Aorta (tissue), 5 donors: ENCODE measurements at places on chromosomes 16 and 17. TPM values are rescaled to one million over a fixed set of nuclear protein-coding genes. Genes with fewer than 3 reads are reported as not detected.

- DNase-seq: no peak
- H3K27me3 ChIP-seq: no peaks in the 10 kb centered on the region
- no peak overlapping the region for H3K4me3 ChIP-seq
- H3K27ac ChIP-seq: no peak overlapping the region
Measured at GRCh38 chr16:50235581-50235980, 30.8 kb upstream of the ADCY7 start.

DNA sequence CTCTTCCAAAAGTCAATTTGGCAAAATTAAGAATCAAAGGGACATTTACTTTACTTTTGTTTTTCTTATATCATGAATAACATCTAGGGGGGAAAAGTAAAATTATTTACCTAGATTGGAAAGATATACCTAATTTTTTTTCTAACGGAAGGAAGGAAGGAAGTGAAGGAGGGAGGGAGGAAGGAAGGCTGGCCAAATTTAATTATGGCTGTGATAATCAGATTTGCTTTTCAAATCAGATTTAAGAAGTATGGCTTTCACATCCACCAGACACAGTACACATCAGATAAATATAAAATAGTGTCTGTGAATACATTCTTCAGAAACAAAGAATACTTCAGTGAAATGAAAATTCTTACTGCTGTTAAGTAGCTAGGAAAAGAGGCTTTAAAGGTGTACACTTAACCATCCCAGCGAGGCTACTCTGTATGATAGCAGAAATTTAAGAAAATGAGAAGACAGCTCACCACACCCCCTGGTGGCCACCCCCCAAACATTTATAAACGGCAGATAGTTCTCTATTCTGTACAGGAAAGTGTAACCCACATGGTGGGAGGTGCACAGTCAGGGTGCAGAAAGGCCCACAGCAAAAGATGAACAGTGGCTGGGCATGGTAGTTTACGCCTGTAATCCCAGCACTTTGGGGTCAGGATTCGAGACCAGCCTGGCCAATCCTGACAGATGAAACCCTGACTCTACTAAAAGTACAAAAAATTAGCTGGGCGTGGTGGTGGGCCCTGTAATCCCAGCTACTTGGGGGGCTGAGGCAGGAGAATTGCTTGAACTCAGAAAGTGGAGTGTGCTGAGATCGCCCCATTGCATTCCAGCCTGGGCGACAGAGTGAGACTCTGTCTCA, 150.8 kb downstream of the SSH2 start:
- H3K4me1 ChIP-seq: no peaks in the 10 kb centered on the region
- peak; percentile 79 for DNase-seq
- no peak overlapping the region for H3K27ac ChIP-seq
- H3K36me3 ChIP-seq: no peaks in the 10 kb centered on the region
- H3K27me3 ChIP-seq: no peaks in the 10 kb centered on the region

GRCh38 chr16:86029131-86029741, 130.3 kb downstream of the IRF8 start:
- no peaks in the 10 kb centered on the region for H3K27me3 ChIP-seq
- no peak overlapping the region for H3K4me3 ChIP-seq
- DNase-seq: peak; percentile 64

DNA sequence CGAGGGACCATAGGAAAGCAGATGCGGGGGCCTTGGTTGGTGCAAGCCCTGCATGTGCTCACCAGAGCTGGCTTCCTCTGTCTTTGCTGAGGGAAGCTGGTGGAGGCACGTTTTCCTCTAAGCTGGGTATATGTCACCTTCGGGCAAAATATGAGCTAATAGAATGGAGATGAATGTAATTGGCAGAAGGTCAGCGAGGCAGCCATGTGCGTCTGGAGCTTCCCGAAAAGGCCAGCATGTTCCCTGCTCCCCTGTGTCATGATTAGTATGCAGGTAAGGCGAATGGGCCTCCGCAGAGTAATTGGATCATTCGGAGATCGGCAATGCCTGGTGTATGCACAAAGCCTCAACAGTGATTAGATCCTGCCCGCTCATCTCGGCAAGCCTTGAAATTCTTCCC, 806.2 kb upstream of the EEF2KMT start:
- no peaks in the 10 kb centered on the region for H3K27me3 ChIP-seq
- H3K36me3 ChIP-seq: no peaks in the 10 kb centered on the region
- no peak overlapping the region for H3K4me3 ChIP-seq
- no peak for DNase-seq

DNA sequence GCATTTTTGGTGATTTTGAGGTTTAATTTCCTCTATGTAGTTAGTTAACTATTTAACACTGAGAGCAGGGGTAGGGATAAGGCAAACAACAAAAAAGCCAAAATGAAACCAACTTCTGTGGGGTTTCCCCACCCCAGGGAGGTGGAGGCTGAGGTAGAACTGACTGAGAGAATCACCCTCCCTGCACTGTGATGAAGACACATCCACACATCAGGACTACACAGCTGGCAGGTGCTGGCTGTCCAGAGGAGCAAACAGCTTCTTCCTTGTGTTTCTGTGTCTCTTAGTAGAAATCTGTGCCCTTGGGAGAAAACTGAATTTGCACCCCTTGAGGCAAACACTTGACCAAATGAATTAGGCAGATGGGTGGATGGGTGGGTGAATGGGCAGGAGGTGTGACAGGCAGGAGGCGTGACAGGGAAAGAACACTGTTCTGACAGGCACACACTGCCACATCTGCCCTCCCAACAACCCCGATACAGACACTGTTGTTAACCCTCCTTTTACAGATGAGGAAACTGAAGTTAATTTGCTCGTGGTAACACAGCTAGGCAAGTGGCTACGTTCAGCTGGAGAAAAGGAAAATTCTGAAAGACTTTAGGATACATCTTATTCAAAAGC, 62.9 kb upstream of the AMZ2 start:
- H3K4me1 ChIP-seq: no peaks in the 10 kb centered on the region
- no peak overlapping the region for H3K27ac ChIP-seq
- DNase-seq: no peak
- H3K27me3 ChIP-seq: no peaks in the 10 kb centered on the region

DNA sequence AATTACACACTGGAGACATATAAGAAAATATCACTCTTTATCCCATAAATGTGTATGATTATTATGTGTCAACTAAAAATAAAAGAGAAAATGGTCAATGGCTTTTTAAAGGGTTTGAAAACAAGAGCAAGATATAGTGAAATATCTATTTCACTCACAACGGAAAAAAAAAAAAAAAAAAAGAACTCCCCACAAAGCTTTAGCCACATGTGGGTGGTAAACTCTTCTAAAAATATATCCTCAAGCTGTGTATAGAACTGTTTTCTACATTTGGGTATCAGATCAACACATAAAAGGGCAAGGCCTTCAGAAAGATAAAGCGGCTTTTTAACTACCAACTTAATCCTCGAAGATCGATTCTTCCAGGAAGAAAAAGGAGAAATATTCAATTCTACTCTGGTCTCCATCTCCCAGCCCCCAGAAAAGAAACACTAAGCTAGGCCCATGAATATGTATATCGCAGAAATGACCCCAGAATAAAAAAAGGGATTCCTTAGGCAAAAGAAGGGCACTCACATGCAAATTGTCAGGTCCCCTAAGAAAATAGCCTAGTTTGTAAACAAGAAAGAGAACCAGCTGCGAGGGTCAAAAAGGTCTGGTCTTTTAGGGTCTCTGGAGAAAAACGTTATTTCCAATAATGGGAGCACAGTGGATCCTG, 4.4 kb downstream of the LITAF start:
- no peak for DNase-seq
- H3K27me3 ChIP-seq: no peaks in the 10 kb centered on the region
- no peak overlapping the region for H3K4me3 ChIP-seq
- no peak overlapping the region for H3K27ac ChIP-seq
- no peaks in the 10 kb centered on the region for H3K4me1 ChIP-seq

GRCh38 chr16:77850636-77851333, 62.4 kb downstream of the VAT1L start:
- H3K4me1 ChIP-seq: no peaks in the 10 kb centered on the region
- H3K27ac ChIP-seq: no peak overlapping the region
- no peaks in the 10 kb centered on the region for H3K27me3 ChIP-seq
- no peak for DNase-seq
- no peak overlapping the region for H3K4me3 ChIP-seq

DNA sequence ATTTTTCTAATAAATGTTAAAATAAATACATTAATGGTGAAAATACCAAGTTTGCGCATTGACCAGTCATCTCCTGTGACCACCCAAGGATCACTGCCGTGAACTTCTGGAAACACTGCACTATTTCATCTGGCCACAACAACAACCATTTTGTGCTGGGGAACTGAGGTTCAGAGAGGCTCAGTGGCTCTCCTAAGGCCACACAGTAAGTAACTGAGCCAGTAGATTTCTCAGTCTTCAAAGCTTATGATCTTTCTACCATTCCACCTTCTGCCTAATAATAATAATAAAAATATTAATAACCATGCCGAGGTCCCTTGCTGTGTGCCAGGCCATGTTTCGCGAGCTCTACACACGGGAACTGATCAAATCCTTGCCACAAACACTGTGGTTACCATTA, 182.0 kb downstream of the IRF8 start:
- no peaks in the 10 kb centered on the region for H3K4me1 ChIP-seq
- no peak for DNase-seq
- H3K27ac ChIP-seq: no peak overlapping the region

DNA sequence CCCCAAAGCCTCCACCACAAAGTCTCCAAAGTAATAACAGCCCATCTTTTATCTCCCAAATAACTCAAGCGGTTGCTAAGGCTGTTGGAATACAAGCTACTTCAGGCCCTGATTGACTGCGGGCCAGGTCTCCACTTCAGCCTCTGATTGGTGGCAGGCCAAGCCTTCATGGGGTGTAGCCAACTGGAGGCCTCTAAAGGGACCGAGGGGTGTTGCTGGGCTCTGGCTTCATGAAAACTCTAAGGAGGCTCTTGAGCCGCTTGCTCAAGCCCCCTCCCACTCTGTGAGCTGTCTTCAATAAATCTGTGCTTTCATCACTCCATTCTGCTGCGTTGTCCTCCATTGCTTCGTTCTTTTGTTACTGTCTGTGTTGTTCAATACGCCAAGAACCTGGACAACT, 487.2 kb downstream of the XYLT1 start:
- no peak overlapping the region for H3K4me3 ChIP-seq
- no peak for DNase-seq
- no peaks in the 10 kb centered on the region for H3K27me3 ChIP-seq
- H3K36me3 ChIP-seq: no peaks in the 10 kb centered on the region
- H3K4me1 ChIP-seq: no peaks in the 10 kb centered on the region

- no peak for DNase-seq
- no peaks in the 10 kb centered on the region for H3K4me1 ChIP-seq
- H3K4me3 ChIP-seq: no peak overlapping the region
- no peaks in the 10 kb centered on the region for H3K36me3 ChIP-seq
- H3K27me3 ChIP-seq: no peaks in the 10 kb centered on the region
- H3K27ac ChIP-seq: no peak overlapping the region
Measured at GRCh38 chr16:57688987-57689761, 5.4 kb upstream of the DRC7 start.

GRCh38 chr16:50694206-50694605, 800 bp downstream of the NOD2 start:
- no peak overlapping the region for H3K4me3 ChIP-seq
- no peaks in the 10 kb centered on the region for H3K4me1 ChIP-seq
- H3K36me3 ChIP-seq: no peaks in the 10 kb centered on the region
- DNase-seq: no peak
- H3K27me3 ChIP-seq: no peaks in the 10 kb centered on the region
- H3K27ac ChIP-seq: no peak overlapping the region

GRCh38 chr16:610513-611381, 20.0 kb upstream of the WFIKKN1 start:
- H3K27me3 ChIP-seq: no peaks in the 10 kb centered on the region
- H3K27ac ChIP-seq: no peak overlapping the region

GRCh38 chr16:15509593-15510535, 75.5 kb downstream of the BMERB1 start:
- H3K36me3 ChIP-seq: no peaks in the 10 kb centered on the region
- peaks cover 4% of the 10 kb centered on the region for H3K4me1 ChIP-seq
- no peak overlapping the region for H3K27ac ChIP-seq
- DNase-seq: no peak

DNA sequence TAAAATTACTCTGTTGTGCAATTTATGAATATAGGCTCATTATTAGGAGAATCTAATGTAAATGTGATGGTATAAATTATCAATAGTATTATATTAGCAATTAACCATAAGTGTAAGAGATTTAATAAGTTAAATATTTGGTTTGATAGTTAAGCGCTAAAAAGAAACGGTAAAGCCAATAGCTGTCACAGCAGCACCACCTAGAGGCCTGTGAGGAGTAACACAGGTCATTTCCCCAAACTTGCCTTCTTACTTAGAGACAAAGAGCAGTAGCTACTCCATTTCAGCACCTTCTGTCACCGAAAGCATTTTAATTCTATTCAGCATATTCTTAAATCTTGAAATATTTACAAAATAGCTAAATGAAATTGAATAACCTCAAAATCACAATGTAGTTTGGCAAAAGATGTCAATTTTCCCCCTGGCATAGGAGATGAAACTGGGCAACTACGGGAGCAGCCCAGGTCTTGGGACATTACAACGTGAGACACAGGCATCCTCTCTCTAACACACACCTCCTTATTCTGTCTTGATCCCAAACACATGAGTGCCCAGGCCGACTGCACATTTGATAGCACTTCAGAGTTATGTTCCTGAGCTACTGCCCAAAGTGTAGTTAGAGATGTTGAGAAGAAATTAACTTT, 14.3 kb upstream of the DYNLRB2 start:
- H3K4me3 ChIP-seq: no peak overlapping the region
- DNase-seq: peak; percentile 48
- no peaks in the 10 kb centered on the region for H3K36me3 ChIP-seq

DNA sequence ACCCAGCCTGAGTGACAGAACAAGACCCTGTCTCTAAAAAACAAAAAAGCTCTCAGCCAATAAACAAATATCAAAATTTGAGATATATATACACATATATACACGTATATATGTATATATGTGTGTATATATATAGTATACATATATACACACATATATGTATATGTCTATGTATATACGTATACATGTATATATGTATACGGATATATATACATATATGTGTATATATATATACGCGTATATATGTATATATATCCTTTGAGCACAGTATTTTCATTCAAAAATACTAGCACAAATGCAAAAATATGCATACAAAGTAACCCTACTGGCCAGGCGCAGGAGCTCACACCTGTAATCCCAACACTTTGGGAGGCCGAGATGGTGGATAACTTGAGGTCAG, 13.0 kb downstream of the MTMR4 start:
- no peak overlapping the region for H3K27ac ChIP-seq
- H3K4me1 ChIP-seq: no peaks in the 10 kb centered on the region
- H3K4me3 ChIP-seq: no peak overlapping the region

- no peaks in the 10 kb centered on the region for H3K36me3 ChIP-seq
- DNase-seq: no peak
- H3K4me3 ChIP-seq: no peak overlapping the region
- H3K27me3 ChIP-seq: no peaks in the 10 kb centered on the region
Measured at GRCh38 chr16:67399749-67400704, 6.7 kb upstream of the TPPP3 start.

The VASN gene
- total RNA-seq: 120 TPM

The KCNJ18 gene
- not detected for total RNA-seq

The TEPSIN gene
- 44.4 TPM for total RNA-seq

The ESRP2 gene
- 0.60 TPM for total RNA-seq

The PGAP6 gene
- total RNA-seq: 38.9 TPM

The ST6GALNAC2 gene
- 2.5 TPM for total RNA-seq

The CCL8 gene
- total RNA-seq: 4.5 TPM
